ENCODE measurements at places on chromosomes 5 and 9.
A peak's percentile ranks its signal among the peaks of the same experiment; 100 is the strongest.

GRCh38 chr5:132668706-132669454 is 4.9 kb upstream of the IL4 start:
- no peaks in the 10 kb centered on the region for H3K27me3 ChIP-seq
- no peak for DNase-seq
- no peak overlapping the region for H3K27ac ChIP-seq
- H3K4me1 ChIP-seq, result peaks cover 25% of the 10 kb centered on the region

DNA sequence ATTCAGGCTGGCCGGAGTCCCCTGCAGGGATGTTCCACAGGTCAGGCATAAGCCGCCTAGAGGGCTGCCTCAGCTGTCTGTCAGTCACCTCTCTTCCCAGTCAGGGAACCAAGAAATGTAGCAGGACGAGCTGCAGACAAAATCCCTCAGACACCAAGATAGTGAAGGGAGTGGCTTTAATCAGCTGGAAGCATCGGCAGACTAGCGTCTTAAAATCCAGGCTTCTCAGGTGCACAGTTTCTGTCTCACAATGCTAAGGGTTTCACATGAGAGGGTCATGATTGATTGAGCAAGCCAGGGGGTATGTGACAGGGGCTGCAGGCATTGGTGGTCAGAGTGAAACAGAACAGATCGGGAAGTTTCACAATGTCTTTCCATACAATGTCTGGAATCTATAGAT is 247.2 kb downstream of the CDH10 start:
- H3K4me1 ChIP-seq, result no peaks in the 10 kb centered on the region
- H3K27me3 ChIP-seq, result no peaks in the 10 kb centered on the region
- H3K36me3 ChIP-seq, result peaks cover 2% of the 10 kb centered on the region

GRCh38 chr9:8241201-8241600 is 441.6 kb upstream of the DMAC1 start:
- no peaks in the 10 kb centered on the region for H3K27me3 ChIP-seq
- H3K27ac ChIP-seq, result no peak overlapping the region
- no peak overlapping the region for H3K4me3 ChIP-seq
- no peaks in the 10 kb centered on the region for H3K36me3 ChIP-seq
- peaks cover 24% of the 10 kb centered on the region for H3K4me1 ChIP-seq
- no peak for DNase-seq

DNA sequence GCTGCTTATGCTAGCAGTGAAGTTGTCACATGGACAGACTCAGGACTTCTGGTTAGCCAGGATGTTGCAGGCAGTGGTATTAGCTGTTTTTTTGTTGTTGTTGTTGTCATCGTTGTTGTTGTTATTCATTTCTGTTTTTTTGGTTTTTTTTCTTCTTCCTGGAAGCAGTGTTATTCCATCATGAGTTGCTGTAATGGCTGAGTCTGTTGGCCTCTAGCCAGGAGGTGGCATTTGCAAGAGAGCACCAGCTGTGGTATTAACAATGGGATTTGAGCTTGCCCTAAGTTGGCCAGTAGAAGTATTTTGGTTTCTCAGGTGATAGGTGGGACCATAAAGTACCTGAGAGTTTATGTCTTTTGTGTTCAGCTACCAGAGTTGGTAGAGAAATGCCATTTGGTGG is 561.1 kb downstream of the KCTD16 start:
- peaks cover 23% of the 10 kb centered on the region for H3K36me3 ChIP-seq
- no peak overlapping the region for H3K4me3 ChIP-seq
- no peaks in the 10 kb centered on the region for H3K27me3 ChIP-seq
- no peak for DNase-seq
- no peaks in the 10 kb centered on the region for H3K4me1 ChIP-seq
- H3K27ac ChIP-seq, result peak overlapping the region; percentile 52

- DNase-seq, result no peak
- H3K4me1 ChIP-seq, result peaks cover 52% of the 10 kb centered on the region
- no peak overlapping the region for H3K4me3 ChIP-seq
- no peaks in the 10 kb centered on the region for H3K27me3 ChIP-seq
- H3K36me3 ChIP-seq, result no peaks in the 10 kb centered on the region
- no peak overlapping the region for H3K27ac ChIP-seq
These were observed 79.2 kb downstream of the OTULIN start for GRCh38 chr5:14743601-14744295.

DNA sequence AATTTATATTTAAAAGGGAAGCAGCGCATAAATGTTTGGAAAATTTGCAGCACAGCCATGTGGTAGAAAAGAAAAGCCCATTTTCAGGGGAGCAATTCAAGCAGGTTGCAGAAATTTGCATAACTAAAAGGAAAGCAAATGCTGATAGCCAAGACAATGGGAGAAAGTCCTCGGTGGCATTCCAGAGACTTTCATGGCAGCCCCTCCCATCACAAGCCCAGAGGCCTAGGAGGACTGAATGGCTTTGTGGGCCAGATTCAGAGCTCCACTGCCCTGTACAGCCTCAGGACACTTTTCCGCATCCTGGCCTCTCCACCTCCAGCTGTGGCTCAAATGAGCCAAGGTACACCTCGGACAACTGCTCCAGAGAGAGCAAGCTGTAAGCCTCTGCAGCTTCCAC is 462.9 kb downstream of the CDK5RAP2 start:
- no peaks in the 10 kb centered on the region for H3K36me3 ChIP-seq
- DNase-seq, result no peak
- no peak overlapping the region for H3K4me3 ChIP-seq
- no peak overlapping the region for H3K27ac ChIP-seq
- peaks cover 23% of the 10 kb centered on the region for H3K27me3 ChIP-seq

GRCh38 chr9:96020792-96021550 is 145.5 kb downstream of the ERCC6L2 start:
- peak overlapping the region; percentile 84 for H3K4me3 ChIP-seq
- H3K4me1 ChIP-seq, result peaks cover 26% of the 10 kb centered on the region
- peaks cover 4% of the 10 kb centered on the region for H3K36me3 ChIP-seq
- peak; percentile 23 for DNase-seq
- peaks cover 65% of the 10 kb centered on the region for H3K27me3 ChIP-seq
- H3K27ac ChIP-seq, result no peak overlapping the region

DNA sequence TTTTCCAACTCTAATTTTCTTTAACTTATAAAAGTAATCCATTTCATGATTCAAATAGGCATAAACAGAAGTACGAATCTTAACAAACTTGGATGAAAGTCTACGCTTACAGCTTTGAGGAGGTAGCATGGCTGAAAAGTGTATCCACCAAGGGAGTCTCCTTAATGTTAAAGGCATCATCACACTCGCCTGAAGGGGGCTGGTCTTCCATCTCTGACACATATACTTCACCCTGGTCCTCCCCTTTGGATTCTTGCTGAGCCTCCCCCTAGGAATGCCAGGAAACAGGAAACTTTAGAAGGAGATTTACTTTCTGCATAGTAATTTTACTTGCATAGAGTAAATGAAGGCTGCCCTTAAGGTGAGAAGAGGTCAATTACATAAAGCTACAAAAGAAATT is 10.3 kb upstream of the NME5 start:
- DNase-seq, result no peak
- H3K27ac ChIP-seq, result no peak overlapping the region
- H3K27me3 ChIP-seq, result no peaks in the 10 kb centered on the region
- no peak overlapping the region for H3K4me3 ChIP-seq

GRCh38 chr5:160573318-160573717 is 151.7 kb downstream of the PTTG1 start:
- no peak overlapping the region for H3K27ac ChIP-seq
- no peak overlapping the region for H3K4me3 ChIP-seq
- DNase-seq, result no peak
- no peaks in the 10 kb centered on the region for H3K4me1 ChIP-seq

GRCh38 chr5:169013208-169013728 is 287.7 kb downstream of the SLIT3 start:
- H3K4me3 ChIP-seq, result no peak overlapping the region
- no peak overlapping the region for H3K27ac ChIP-seq
- H3K4me1 ChIP-seq, result peaks cover 8% of the 10 kb centered on the region
- H3K36me3 ChIP-seq, result no peaks in the 10 kb centered on the region
- no peaks in the 10 kb centered on the region for H3K27me3 ChIP-seq
- no peak for DNase-seq

DNA sequence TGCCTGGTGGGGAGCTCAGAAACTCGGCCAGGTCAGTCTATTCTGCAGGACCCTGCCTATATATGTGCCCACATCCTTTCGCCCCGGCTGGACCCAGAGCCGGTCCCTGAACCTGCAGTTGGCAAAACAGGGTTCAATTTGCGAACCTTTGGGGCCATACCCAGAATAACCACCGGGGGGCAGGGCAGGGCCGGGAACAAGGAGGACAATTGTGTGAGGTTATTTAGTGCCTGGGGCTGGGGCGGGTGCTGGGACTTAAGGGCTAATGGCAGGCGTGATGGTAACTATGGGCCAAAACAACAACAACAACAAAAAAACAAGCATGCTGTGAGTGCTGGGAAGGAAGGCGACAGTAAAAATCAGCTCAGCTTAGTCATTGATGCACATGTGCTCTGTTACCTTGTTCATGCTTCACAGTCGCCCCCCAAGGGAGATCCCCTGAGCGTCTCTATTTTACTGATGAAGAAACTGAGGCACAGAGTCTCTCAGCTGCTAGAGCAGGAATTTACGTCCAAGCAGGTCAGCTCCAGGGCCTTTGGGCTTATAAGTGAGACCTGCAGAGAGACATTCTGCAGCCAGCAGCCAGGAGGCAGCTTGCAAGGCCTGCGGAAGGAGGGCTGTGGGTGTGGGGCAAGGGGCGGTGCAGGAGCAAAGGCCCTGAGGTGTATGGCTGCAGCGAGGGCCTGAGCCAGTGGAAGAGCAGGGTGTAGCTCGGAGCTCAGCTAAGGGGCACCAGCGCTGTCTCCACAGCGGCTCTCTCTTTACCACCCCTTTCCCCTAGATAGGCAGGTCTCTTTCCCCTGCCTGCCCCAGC is 106.0 kb downstream of the PHF2 start:
- H3K4me3 ChIP-seq, result no peak overlapping the region
- H3K4me1 ChIP-seq, result peaks cover 5% of the 10 kb centered on the region
- no peaks in the 10 kb centered on the region for H3K27me3 ChIP-seq
- DNase-seq, result peak; percentile 77

- H3K27ac ChIP-seq, result no peak overlapping the region
- no peaks in the 10 kb centered on the region for H3K27me3 ChIP-seq
- no peak overlapping the region for H3K4me3 ChIP-seq
- H3K4me1 ChIP-seq, result peaks cover 31% of the 10 kb centered on the region
These were observed 231.4 kb downstream of the PDE4D start for GRCh38 chr5:59661954-59662615.

- no peak for DNase-seq
- H3K4me3 ChIP-seq, result no peak overlapping the region
- H3K4me1 ChIP-seq, result peaks cover 4% of the 10 kb centered on the region
- no peak overlapping the region for H3K27ac ChIP-seq
These were observed 586.0 kb downstream of the EBF1 start for GRCh38 chr5:158513490-158514318.

GRCh38 chr5:154243736-154244135 is 53.2 kb downstream of the GALNT10 start:
- H3K4me3 ChIP-seq, result no peak overlapping the region
- peaks cover 6% of the 10 kb centered on the region for H3K36me3 ChIP-seq
- no peaks in the 10 kb centered on the region for H3K27me3 ChIP-seq
- peaks cover 47% of the 10 kb centered on the region for H3K4me1 ChIP-seq
- no peak for DNase-seq

DNA sequence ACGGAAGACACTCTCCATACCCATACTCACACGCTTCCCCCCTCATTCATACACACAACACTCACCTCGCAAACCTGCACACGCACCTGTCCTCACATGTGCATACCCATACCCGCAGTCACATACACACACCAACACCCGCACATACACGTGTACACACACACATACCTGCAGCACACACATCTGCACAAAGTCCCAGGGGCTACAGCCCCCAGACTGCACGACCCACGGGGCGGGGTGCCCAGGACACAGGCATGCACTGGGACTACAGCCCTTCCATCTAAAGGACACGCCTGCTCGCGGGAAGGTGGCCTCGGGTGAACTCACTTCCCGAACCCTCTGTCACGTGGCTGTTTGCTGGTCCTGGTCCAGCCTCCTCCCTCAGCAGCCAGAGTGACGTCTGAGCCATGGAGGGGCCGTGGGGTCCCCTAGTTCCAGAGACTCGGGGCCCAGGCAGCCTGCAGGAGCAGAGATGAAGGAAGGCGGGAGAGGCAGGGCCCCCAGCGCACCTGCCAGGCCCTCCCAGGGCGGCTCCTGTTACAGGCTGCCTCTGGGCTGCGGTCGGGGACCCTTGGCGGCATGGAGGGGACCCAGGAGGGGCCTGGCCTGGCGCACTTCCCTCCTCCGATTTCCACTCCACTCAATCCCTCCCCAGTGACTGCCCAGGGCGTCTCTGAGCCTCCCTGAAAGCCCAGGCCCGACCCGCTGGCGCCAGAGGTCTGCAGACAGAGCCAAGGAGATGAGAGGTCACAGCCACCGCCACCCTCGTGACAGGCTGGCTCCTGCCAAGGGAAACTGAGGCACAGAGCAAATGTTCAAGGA is 8.1 kb downstream of the SLC12A7 start:
- peaks cover 27% of the 10 kb centered on the region for H3K4me1 ChIP-seq
- no peaks in the 10 kb centered on the region for H3K27me3 ChIP-seq
- no peaks in the 10 kb centered on the region for H3K36me3 ChIP-seq
- DNase-seq, result no peak

DNA sequence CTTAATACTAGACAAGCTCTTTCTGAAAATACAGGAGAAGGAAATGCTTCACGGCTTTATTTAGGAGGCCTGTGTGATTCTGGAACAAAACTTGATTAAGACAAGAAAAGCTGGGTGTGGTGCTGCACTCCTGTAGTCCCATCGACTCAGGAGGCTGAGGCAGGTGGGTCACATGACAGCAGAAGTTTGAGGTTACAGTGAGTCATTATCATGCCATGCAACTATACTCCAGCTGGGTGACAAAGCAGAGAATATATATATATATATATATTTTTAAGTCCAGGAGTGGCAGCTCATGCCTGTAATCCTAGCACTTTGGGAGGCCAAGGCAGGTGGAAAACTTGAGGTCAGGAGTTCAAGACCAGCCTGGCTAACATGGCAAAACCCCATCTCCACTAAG is 33.1 kb upstream of the SPIN1 start:
- H3K4me3 ChIP-seq, result no peak overlapping the region
- DNase-seq, result no peak
- no peaks in the 10 kb centered on the region for H3K27me3 ChIP-seq
- H3K27ac ChIP-seq, result no peak overlapping the region

GRCh38 chr5:150021491-150022157 is 21.1 kb downstream of the HMGXB3 start:
- peaks cover 13% of the 10 kb centered on the region for H3K4me1 ChIP-seq
- no peak overlapping the region for H3K4me3 ChIP-seq
- DNase-seq, result no peak
- H3K27me3 ChIP-seq, result no peaks in the 10 kb centered on the region
- H3K36me3 ChIP-seq, result peaks cover 11% of the 10 kb centered on the region

DNA sequence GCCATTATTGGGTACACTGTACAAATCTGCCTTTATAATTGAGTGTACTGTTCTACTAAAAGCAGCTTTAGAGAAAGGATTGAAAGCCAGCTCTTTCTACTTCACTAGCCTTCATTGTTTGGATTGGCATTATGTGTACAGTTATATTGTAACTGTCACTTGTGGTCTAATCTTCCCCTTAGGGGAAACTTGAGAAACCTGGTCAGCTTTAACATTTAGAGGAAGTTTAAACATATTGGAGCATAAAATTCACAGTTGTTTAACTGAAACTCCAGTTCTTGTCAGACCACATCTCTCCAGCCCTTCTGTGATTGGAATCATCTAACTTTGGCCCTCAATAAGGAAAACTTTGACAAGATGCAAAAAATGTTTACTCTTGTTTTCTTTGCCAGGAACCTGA is 24.6 kb downstream of the PIK3R1 start:
- H3K4me1 ChIP-seq, result peaks cover 70% of the 10 kb centered on the region
- no peak overlapping the region for H3K4me3 ChIP-seq
- no peak overlapping the region for H3K27ac ChIP-seq
- peaks cover 6% of the 10 kb centered on the region for H3K36me3 ChIP-seq
- no peak for DNase-seq

- no peak overlapping the region for H3K27ac ChIP-seq
- DNase-seq, result no peak
- H3K4me3 ChIP-seq, result no peak overlapping the region
- H3K27me3 ChIP-seq, result no peaks in the 10 kb centered on the region
- peaks cover 4% of the 10 kb centered on the region for H3K4me1 ChIP-seq
These were observed 208.9 kb upstream of the PRR16 start for GRCh38 chr5:120255214-120255613.

All from neural crest cell (in vitro differentiated cells).